Stimulated activated CD8-positive, alpha-beta memory T cell treated with anti-CD3 and anti-CD28 coated beads, Interleukin-4, amount 100 ng/mL, for 48 hours (primary cell): ENCODE measurements at places on chromosomes 1 and 21.

- DNase-seq, result no peak
Measured at GRCh38 chr21:44872323-44872648, 1.2 kb downstream of the PTTG1IP start.

DNA sequence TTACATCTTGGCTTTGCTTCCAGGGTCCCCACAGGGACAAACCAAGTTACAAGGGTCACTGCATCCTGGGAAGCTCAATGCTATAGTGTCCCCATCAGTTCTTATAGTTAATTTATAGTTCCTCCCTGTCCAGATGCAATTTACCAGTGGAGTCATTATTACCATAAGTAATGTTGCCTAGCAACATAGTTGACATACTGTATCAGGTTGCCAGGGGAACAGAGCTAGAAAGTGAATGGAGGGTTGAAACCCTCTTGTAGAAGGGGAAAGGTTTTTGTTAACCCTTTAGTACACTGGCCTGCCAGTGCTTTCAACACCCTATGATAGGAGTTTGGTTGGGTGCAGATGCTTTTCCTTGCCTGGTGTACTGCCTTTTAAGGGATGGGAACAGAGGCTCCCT is 34.3 kb upstream of the TTC4 start:
- no peak for DNase-seq

- peak; percentile 22 for DNase-seq
Measured at GRCh38 chr1:228006034-228006785, 588 bp upstream of the WNT3A start.

- no peak for DNase-seq
Measured at GRCh38 chr1:113153116-113153803, 80.3 kb downstream of the LRIG2 start.
